Stimulated activated naive B cell treated with anti-CD40 and anti-IgM and Interleukin-4, amounts not matched to agents 10 μg/mL and 1 μg/mL and 100 μg/mL, for 72 hours (primary cell): ENCODE measurements at places on chromosomes 6 and 20.
A peak's percentile ranks its signal among the peaks of the same experiment; 100 is the strongest.

GRCh38 chr6:56671651-56672461, 29.2 kb upstream of the DST start:
- DNase-seq: no peak

GRCh38 chr6:142303176-142303533, 1.3 kb downstream of the ADGRG6 start:
- DNase-seq: no peak

- DNase-seq: no peak
Measured at GRCh38 chr6:149235130-149235561, 82.4 kb upstream of the TAB2 start.

DNA sequence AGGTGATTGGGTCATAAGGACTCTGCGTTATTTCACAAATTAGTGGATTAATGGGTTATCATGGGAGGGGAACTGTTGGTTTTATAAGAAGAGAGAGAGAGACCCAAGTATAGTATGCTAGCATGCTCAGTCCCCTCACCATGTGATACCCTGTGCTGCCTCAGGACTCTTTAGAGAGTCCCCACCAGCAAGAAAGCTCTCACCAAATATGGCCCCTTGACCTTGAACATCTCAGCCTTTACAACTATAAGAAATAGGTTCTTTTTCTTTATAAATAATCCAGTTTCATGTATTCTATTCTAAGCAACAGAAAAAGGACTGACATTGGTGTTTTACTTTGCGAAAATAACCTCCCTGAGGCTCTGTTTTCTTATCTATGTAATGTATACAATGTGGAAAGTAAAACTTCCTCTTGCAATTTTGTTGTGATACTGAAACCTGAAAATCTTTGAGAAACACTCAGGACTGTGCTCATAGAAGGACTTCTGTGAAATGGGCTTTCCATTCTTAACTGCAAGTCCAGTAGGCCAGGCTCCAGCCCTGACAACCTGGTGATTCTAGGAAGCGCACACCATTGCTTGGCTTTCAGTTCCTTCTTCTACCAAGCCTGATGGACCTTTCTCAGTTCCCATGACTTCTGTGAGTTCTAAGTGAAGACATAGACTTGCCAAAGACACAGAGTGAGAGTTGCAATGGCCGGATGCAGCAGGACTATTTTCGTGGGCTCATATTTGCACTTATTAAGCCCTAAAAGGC, 21.9 kb downstream of the SIRPD start:
- DNase-seq: peak; percentile 54

- no peak for DNase-seq
Measured at GRCh38 chr6:80343511-80343910, 237.0 kb downstream of the BCKDHB start.

DNA sequence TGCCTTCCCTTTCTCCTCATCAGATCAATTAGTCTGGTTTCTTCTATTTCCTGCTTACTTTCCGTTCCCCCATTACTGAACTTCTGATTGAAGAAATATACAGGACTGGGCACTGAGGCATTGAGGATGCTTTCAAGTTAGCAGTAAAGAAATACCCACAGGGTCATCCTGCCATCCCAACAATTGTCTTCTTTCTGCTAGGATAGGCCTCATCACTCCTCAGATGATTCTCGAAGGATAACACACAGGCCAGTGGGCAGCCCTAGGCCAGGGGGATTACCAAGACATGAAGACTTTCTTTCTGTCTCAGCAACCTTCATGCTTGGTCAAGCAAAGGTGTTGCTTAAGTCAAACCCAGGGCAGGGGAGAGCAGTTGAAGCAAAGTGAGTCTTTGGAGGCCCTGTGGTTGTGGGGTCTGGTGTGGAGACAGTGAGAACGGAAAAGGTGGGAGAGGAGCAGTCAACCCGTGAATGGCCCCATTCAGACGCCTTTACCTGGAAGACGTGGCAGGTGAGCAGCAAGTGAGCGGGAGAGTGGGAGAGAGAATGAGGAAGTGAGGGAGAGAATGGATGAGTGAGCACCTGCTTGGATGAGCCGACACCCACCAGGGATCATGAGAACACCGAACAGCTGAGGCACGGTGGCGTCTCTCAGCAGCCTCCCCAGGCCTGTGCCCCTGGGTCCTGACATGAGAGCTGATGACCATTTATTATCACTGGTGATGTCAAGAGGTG, 462.9 kb downstream of the PREX1 start:
- DNase-seq: peak; percentile 30

DNA sequence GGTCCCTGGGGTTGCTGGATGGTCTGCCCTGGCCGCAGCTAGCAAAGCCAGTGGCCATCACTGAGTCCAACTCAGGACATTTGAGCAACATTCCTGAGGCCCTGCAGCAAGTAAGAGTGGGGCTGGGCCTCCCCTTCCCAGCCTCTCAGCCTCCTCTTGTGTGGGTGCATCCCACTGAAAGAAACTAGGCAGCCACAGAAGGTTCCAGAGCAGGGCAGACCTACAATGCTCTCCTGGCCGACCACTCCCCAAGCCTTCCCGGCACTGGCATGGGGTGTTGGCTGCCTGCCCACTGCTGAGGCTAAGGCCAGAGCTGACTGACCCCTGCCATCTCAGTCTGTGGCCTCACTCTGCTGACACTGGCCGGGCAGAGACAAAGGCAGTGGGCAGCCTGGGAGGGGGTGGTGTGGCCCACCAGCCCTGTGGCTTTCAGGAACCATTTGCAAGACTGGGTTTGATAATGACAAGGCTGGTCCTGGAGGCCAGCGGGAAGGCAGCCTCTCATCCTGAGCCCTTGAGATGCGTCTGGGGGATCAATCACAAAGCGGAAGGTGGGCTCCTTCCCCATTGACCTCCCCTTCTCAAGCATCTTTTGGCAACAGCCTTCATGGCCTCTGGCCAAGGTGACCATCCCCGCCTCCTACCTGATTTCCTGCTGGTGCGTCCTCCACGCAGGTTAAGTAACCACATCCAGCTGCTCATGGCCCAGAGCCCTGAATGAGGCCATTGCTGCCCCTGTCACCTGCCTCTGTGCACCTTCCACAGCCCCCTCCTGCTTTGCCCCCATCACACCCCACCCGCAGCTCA, 9.6 kb downstream of the DLGAP4 start:
- DNase-seq: no peak

DNA sequence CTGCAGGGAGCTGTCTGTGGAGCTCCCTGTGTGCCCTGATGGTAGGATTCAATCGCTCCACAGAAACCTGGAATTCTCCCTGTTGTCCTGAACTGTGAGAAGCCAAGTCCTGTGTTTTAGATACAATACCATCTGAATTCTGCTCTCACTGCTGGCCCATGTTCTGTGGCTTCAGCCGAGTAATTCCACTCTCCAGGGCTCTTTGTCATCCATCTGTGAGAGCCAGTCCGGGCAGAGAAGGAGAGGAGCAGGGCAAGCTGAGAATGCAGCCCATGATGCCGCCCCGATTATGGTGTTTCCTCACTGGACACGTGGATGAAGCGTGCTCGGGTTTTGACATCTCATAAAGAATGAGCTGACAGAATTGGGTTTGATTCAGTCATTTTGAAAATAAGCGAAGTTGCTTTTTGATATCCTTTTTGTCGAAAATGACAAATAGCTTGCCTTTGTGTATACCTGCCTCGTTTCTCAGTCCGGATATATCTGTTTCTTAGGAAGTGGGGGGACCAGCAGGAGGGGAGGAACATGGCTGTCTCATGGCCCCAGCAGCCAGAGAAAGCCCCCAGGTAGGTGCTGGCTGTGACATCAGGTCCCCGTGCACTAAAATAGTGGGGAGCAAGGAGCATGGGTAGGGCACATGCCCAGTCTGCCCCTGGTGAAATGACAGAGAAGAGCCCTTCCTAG, 8.2 kb upstream of the CD93 start:
- DNase-seq: no peak

- no peak for DNase-seq
Measured at GRCh38 chr6:22106961-22107360, 189.9 kb downstream of the PRL start.

- no peak for DNase-seq
Measured at GRCh38 chr20:50194831-50195523, 4.3 kb downstream of the CEBPB start.

GRCh38 chr6:163836876-163837690, 422.6 kb downstream of the QKI start:
- DNase-seq: no peak

DNA sequence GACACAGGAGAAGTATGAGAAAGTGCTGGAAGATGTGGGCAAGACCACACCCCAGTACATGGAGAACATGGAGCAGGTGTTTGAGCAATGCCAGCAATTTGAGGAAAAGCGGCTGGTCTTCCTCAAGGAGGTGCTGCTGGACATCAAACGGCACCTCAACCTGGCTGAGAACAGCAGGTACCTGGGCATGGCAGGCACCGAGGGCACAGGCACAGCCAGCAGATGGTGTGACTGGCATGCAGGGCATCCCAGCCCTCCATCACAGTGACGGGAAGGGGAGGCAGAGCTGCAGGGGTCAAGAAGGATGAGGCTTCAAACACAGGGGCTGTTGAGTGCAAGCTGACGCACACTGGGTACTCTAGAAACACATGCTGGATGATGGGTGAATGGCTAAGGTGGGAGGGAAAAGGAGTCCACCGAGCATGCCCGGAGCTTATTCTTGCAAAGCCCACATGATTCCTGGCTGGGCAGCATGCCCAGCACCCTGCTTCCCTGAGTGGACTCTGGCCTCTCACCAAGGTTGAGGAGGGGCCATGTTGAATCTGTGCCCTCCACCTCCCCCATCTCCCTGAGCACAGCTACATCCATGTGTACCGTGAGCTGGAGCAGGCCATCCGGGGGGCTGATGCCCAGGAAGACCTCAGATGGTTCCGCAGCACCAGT, 26.3 kb downstream of the SPDEF start:
- no peak for DNase-seq

DNA sequence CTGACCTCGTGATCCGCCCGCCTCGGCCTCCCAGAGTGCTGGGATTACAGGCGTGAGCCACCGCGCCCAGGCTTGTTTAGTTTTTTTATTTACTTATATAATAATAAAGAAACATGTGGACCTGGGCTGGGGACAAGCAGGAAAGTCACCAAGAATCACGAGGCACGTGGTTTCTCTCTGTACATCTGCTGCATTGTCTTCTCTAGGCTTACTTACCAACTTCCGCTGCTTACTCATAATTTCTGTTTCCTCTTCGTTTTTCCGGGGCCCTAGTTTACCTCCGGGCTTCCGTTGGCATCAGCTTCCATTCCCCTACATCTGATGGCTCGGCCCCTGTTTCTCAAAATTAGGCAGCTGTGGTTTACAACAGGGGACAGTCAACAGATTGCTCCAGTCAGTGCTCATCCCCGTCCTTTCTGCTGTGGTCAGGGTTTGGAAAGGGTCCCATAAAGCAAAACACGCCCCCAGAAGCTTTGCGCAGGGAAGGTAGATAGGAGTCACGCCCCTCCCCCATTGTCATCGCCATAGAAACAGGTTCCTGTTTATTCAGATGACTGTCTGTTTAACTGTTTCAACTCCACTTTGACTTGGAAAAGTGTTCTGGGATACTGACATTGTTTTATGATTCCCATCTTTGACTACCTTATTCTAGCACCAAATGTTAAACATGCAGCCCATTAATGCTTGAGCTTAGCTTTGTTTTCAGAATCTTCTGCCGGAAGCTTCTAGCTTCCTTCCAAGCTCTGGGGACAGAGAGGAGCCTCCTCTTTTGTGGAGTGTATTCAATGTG, 31.9 kb upstream of the TXLNB start:
- DNase-seq: peak; percentile 65

- no peak for DNase-seq
Measured at GRCh38 chr6:157625764-157626163, 197.3 kb upstream of the SNX9 start.

DNA sequence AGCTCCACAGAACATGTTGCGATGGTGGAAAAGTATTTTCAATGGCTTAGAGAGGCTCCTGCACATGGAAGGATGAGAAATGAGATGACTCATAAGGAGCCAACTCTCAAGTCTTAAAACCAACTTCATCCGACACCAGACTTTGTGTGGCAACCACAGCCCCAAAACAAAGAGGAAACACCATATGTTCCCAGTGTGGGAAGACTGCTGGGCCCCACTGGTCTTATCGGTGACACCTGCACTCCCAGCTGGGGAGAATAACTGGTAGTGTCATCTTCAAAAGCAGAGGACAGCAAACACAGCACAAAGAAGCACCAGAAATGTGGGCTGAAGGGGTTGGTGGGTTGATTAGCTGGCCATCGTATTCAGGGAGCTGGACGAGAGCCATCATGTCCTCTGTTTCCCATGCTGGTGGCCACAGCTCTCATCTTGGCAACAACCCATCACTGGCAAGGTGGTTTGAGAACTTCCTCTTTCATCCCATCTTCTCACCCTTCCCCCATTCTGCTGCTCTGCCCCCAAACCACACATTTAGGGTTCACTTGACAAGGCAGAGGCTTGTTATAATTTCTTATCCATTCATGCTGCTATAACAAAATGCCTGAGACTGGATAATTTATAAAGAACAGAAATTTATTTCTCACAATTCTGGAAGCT, 46.0 kb upstream of the TASP1 start:
- DNase-seq: peak; percentile 20

DNA sequence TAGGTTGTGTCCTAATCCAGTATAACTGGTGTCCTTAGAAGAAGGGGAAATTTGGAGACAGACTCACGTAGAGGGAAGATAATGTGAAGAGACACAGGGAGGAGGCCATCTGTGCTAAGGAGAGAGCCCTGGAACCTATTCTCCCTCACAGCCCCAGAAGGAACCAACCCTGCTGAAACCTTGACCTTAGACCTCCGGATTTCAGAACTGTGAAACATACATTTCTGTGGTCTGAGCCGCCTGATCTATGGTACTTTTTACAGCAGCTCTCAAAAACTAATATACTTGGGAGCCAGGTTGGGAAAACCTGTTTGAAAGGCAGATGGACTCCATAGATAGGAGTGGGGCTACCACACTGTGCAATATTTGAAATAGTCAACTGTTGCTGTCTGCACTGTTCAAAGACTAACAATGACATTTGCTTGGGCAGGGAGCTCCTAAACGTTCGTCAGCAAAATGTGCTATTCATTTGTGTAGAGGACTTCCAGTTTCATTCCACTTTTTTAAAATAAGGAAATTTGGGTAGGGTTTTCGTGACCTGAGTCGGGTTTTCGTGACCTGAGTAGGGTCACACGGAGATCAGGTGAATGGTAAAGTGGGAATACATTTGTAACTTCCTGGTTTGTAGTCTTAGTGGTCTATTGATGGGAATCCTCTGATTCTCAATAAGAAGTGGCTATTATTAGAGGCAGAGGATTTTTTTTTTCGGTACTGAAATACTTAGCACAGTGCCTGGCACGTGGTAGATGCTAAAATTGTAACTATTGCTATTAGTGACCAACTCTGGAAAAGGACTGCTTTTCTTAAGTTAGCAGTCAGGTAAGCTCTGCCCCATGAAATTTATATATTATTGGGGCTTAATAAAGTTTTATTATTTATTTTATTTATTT, 11.4 kb downstream of the TAGAP start:
- no peak for DNase-seq
